Stimulated activated CD8-positive, alpha-beta memory T cell treated with anti-CD3 and anti-CD28 coated beads, Interleukin-7, amount 100 ng/mL, for 1 hour (primary cell): ENCODE measurements at places on chromosomes 5 and 9.

DNA sequence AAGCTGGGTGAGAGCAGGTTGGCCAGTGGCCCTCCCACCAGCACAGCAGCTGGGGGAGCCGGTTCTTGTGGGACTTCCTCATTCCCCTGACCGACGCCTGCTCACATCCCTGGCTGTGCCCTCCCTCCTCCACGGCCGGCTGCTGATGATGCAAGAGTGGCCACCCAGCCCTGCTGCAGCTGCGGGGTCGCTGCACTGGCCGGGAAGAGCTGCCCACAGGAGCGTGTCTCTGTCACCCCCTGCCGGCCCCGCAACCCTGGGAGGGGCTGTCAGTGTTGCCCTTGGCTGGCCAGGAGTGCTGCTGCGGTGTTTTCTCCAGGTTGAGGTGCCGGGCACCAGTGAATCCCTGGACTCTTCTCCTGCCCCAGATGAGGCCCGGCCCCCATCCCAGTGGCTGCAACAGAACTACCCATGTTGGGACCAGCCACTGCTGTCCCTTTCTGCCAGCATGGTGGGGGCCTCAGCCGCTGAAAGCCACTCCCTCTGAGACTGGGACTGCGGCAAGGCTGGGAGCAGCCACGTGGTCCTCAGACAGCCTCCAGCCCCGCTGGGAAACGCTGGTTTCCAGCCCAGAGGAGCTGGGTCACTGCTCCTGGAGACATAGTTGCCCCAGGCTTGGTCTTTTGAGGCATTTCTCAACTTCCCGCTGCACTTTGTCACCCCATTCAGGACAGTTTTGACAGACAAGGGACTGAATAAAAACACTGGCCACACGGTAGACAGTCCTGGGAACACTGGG, 739 bp downstream of the CARD9 start:
- no peak for DNase-seq

DNA sequence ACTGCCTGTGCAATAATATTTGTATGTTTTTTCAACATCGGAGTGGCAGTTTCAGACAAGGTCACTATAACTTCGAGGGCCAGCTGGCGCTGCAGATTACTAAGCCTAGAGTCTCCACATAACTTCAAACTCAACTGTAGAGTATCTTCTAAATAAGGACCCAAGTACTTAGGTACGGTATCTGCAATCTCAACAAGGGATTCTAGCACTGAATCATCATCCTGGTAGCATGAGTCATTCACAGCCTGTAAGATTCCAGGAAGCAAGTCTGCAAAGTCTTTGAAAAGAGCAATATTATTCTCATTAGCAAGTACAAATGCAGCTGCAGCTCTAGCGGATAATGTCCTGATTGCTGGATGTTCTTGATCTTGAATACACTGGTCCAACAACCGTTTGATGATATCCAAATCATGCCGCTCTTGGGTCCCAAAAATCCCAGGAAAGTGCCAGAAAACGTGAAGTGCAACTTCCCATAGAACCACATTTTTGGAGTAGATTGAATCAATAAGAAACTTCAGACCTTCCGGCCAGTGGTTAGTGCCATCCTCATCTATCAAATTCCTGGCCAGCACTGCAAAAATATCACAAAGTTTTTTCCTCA, 654 bp downstream of the RANBP6 start:
- no peak for DNase-seq

- no peak for DNase-seq
Observed at GRCh38 chr5:155254399-155254798, 240.8 kb downstream of the KIF4B start.

GRCh38 chr9:29160763-29161353, 1587.6 kb upstream of the C9orf72 start:
- DNase-seq: no peak

GRCh38 chr5:41598011-41598410, 87.6 kb upstream of the PLCXD3 start:
- no peak for DNase-seq
